ENCODE measurements at places on chromosomes 4 and X.

- DNase-seq, result no peak
Observed at GRCh38 chr4:70518716-70519115, 347 bp downstream of the AMTN start.

- DNase-seq, result peak; percentile 0
Observed at GRCh38 chr4:128288689-128289106, 1.1 kb upstream of the PGRMC2 start.

DNA sequence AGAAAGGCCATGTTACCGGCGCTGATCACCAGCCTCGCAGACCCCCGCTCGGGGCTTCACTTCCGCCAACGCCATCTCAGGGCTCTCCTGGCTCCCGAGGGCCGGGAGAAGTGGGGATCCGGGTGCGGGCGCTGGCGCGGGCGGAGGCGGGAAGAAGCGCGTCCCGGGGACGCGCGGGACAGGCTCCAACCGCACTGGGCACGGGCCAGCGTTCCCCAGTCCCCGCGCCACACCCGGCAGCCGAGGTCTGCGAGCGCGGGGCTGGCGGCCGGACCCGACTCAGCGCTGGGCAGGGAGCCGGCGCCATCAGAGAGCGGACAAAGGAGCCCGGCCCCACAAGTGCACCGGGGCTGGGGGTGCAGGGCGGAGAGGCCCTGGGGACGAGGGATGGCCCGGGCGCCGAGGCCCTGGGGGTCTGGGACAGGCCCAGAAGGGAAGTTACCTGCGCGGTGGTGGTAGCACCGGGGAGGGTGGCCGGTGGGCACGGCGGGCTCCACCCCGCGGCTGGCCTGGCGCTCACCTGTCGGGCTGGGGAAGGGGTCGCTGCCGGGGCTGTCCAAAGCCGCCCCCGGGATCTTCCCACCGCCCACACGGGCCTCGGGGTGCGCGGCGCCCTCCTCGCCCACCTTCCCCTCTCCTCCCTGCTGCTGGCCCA is 449 bp downstream of the CTPS2 start:
- no peak for DNase-seq

GRCh38 chr4:186191200-186192065 is at the start of gene CYP4V2:
CYP4V2 (plus strand) TSS chr4:186191567; CDS start chr4:186191824, 257 bp downstream.
- peak; percentile 65 for DNase-seq

DNA sequence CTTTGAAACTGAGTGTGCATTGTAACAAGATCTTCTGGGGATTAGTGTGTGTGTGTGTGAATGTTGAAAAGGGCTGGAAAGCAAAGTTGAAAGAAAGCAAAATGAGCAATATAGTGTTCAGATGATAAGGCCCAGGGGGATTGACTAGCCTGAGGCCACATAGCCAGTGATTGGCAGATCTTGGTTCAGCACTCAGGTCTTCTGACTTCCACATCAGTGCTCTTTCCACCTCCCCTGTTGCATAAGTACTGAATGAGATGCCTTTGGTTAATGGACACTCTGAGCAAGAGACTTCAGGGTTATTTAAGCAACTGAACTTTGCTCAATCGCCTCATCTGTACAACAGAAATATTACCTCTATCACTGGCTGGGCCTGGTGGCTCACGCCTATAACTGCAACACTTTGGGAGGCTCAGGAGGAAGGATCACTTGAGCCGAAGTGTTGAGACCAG is 120.4 kb downstream of the TMEM164 start:
- no peak for DNase-seq

- DNase-seq, result no peak
Observed at GRCh38 chrX:102154218-102154860, 1.4 kb downstream of the BEX5 start.

- DNase-seq, result no peak
Observed at GRCh38 chr4:133095591-133095990, 53.5 kb upstream of the PCDH10 start.

DNA sequence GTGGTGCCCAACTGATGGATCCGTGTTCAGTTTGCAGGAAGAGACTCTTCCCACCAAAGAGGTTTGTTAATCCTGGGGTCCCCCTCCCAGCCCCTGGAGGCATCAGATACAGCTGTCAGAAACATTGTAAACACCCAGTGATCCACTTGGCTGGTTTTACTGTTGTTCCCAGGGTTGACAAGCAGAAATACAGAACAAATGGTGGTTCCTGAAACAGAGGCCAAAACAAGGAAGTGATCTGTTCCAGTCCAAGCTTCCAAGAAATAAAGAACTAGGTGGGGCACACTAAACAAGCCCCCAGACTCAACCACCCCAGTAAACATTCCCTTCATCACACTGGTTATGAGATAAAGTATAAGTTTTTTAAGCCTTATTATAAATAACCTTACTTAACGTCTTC is 1.4 kb downstream of the TMLHE start:
- DNase-seq, result no peak

DNA sequence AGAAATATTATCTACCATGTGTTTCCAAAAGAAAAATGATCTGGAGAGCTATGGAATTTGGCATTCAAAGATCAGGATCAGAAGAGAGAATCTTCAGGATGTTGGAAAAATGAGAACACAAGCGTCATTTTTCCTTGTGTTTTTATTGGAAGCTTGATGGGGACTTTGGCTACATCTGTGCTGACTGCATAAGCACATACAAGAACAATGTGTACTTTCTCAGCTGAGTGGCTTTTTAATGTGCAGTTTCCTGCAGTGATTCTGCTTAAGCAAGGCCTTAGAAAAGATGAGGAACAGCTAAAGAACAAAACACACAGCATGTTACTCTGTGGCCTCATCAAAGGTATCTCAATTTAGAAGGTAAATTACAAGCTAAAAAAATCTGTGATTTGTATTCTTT is 1039.9 kb downstream of the GLUD2 start:
- no peak for DNase-seq

DNA sequence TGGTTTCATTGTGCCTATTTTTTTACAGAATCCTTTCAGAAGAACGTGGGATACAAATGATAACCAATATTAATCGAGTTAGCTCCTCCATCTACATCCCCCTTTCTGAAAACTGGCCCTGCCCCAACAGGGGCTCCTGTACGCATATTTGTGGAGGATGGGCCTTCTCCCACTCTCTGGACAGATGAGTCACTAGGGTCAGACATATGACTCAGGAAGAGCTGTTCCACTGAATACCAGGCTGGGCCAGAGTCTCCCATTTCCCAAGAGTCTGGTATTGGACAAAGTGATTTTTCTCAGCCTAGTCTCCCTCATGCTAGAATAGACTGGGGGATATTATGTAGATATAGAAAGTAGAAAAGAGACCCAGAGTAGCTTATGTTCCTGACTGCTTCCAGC is 142.4 kb downstream of the TSPAN5 start:
- no peak for DNase-seq

GRCh38 chrX:77223046-77223445 is 224.1 kb upstream of the FGF16 start:
- no peak for DNase-seq

Measured in stimulated activated CD8-positive, alpha-beta memory T cell treated with anti-CD3 and anti-CD28 coated beads, Interleukin-7, amount 100 ng/mL, for 1 hour (primary cell).